ENCODE measurements at places on chromosomes 2 and 18. TPM values are rescaled to one million over a fixed set of nuclear protein-coding genes. Genes with fewer than 3 reads are reported as not detected.
A peak's percentile ranks its signal among the peaks of the same experiment; 100 is the strongest.

MOGAT1 gene
- 1.7 TPM for total RNA-seq

CNDP2 gene
- 311 TPM for total RNA-seq

AMER3 gene
- total RNA-seq = 0.74 TPM

RAB31 gene
- total RNA-seq = 114 TPM

PSMA8 gene
- not detected for total RNA-seq

- no peak overlapping the region for H3K27ac ChIP-seq
- H3K27me3 ChIP-seq = no peaks in the 10 kb centered on the region
- no peak overlapping the region for H3K4me3 ChIP-seq
- no peak for DNase-seq
- H3K36me3 ChIP-seq = peaks cover 8% of the 10 kb centered on the region
Observed at GRCh38 chr2:39338502-39338901, 94.7 kb upstream of the CDKL4 start.

- peak; percentile 56 for DNase-seq
- H3K27me3 ChIP-seq = peaks cover 31% of the 10 kb centered on the region
- no peak within 1 kb of the TSS for H3K27ac ChIP-seq
- no peaks in the 10 kb centered on the region for H3K36me3 ChIP-seq
Observed at GRCh38 chr2:80303909-80304837, at the start of gene LRRTM1. Gene LRRTM1 (minus strand): TSS chr2:80304752. CDS start chr2:80303819, 933 bp downstream.

DNA sequence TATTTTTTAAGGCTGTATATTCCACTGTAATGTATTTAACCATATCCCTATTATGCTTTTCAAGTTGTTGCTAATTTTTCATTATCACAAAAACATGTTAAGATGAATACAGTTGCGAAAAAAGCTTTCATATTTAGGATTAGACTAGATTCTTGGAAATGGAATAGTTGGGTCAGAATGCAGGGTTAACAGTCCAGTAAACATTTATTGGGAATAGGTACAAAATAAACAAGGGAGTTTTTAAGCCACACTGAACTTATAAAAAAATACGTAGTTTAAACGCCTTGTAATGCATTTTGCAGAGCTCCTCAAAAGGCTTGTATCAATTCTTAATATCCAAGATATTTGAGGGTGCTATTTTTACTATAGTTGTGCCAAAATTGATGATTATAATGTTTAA lies 35.6 kb downstream of the RPE start:
- H3K27ac ChIP-seq = no peak overlapping the region
- H3K27me3 ChIP-seq = no peaks in the 10 kb centered on the region
- no peak overlapping the region for H3K4me3 ChIP-seq
- no peaks in the 10 kb centered on the region for H3K36me3 ChIP-seq
- no peak for DNase-seq

DNA sequence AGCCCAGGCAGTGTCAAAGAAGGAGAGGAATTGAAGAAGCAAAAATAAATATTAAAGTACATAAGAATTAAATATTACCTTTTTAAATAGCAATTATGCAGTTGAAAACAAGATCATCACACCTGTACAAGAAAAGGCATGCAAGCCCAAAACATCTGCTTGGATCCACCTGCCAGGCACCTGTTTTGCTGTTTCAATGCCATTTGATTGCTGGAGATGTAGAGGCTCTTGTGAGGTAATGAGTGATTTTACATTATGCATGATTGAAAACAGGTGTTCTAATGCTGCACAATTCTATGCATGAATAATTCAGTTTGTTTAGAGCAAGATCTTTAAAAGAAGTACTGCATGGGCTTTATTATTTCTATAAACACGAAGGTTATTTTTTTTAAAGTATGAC lies 700.6 kb upstream of the ZEB2 start:
- no peak overlapping the region for H3K4me3 ChIP-seq
- no peak for DNase-seq
- no peaks in the 10 kb centered on the region for H3K36me3 ChIP-seq
- H3K27ac ChIP-seq = no peak overlapping the region

DNA sequence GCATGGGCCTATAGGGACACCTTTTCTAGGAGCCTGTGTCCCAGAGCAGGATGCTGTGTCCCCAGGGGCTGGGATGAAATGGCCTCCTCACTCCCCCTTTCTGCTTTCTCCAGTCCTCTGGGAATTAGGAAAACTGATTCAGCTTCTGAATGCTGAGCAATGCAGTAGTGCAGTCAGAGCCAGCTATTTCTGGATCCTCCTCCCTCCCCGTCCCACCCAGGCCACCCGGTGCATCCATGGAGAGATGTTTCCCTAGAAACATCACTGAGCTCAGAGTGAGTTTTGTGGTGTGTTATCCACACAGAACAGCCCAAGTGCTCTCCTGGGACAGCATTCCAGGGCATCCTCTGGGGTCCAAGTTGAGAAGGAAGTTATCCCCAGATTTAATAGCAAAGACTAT lies 125.5 kb downstream of the LOXHD1 start:
- peaks cover 3% of the 10 kb centered on the region for H3K27me3 ChIP-seq
- no peak overlapping the region for H3K27ac ChIP-seq
- no peak for DNase-seq
- no peaks in the 10 kb centered on the region for H3K36me3 ChIP-seq
- no peaks in the 10 kb centered on the region for H3K4me1 ChIP-seq
- no peak overlapping the region for H3K4me3 ChIP-seq

DNA sequence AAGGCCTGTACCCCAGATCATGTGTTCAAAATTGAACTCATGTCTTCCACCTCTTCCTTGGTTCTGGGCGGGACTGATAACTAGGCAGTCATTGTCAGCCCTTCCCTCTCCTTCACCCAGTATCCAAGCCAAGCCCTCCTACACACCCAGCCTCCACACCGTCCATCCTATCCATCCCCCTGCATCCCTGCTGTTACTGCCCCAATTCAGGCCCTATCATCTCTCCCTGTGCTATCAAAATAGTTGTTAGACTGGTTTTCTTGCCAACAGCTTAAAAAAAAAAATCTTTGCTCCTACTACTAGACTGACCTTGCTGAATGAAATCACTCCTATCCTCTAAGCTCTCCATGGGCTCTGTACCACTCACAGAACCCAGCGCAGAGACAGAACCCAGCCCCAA lies 32.8 kb downstream of the TGFA start:
- H3K36me3 ChIP-seq = no peaks in the 10 kb centered on the region
- no peaks in the 10 kb centered on the region for H3K27me3 ChIP-seq
- peaks cover 5% of the 10 kb centered on the region for H3K4me1 ChIP-seq
- no peak overlapping the region for H3K27ac ChIP-seq
- peak; percentile 12 for DNase-seq

DNA sequence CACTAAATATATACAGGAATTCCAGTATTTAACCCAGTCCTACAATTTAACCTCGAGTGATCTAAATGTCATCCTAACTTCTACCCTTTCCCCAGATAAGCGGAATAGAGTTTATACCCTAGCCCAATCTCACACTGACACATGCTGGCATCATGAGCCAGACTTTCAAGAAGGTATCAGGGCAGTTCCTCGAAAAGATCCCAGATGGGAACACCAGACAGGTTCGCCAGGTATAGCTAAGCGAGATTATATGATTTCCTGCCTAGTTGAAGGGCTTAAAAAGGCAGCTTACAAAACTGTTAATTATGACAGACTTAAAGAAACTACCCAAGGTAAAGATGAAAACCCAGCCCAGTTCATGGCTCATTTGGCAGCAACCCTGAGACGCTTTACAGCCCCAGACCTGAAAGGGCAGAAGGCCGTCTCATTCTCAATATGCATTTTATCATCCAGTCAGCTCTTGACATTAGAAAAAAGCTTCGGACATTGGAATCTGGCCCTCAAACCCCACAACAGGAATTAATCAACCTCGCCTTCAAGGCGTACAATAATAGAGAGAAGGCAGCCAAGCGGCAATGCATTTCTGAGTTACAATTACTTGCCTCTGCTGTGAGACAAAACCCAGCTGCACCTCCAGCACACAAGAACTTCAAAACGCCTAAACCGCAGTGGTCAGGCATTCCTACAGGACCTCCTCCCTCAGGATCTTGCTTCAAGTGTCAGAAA lies 668.2 kb upstream of the PKDCC start:
- no peaks in the 10 kb centered on the region for H3K27me3 ChIP-seq
- DNase-seq = peak; percentile 60
- H3K4me3 ChIP-seq = no peak overlapping the region
- H3K4me1 ChIP-seq = peaks cover 5% of the 10 kb centered on the region
- H3K36me3 ChIP-seq = no peaks in the 10 kb centered on the region

- no peaks in the 10 kb centered on the region for H3K27me3 ChIP-seq
- no peak for DNase-seq
- H3K4me1 ChIP-seq = no peaks in the 10 kb centered on the region
- H3K27ac ChIP-seq = no peak overlapping the region
- no peak overlapping the region for H3K4me3 ChIP-seq
Observed at GRCh38 chr2:57570961-57571360, 475.6 kb upstream of the VRK2 start.

DNA sequence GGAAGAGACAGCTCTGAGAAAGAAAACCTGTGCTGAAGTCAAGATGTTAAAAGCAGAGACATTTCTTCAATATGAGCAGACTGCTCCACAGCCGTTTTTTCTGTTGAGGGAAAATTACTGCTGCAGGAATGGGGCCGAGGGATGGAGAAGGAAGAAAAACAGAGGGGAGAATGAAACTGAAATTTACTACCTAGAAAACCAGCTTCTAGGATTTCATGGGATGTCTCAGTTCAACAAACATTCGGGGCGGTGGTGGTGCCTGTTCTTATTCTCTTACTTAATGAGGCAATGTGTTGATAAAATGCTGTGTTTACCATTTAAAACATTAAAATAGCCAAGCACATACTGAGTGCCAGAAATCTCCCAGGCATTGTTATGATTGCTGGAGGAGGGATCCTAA lies 557.1 kb upstream of the MEX3C start:
- H3K36me3 ChIP-seq = no peaks in the 10 kb centered on the region
- no peak overlapping the region for H3K4me3 ChIP-seq
- DNase-seq = no peak
- H3K27ac ChIP-seq = no peak overlapping the region
- no peaks in the 10 kb centered on the region for H3K4me1 ChIP-seq

GRCh38 chr2:180559771-180560170 lies 420.6 kb upstream of the UBE2E3 start:
- peak; percentile 40 for DNase-seq
- H3K4me3 ChIP-seq = no peak overlapping the region
- H3K27ac ChIP-seq = no peak overlapping the region
- H3K36me3 ChIP-seq = no peaks in the 10 kb centered on the region
- H3K4me1 ChIP-seq = no peaks in the 10 kb centered on the region

GRCh38 chr2:25379535-25379934 lies 37.8 kb upstream of the DNMT3A start:
- no peaks in the 10 kb centered on the region for H3K36me3 ChIP-seq
- no peak overlapping the region for H3K4me3 ChIP-seq
- H3K27ac ChIP-seq = no peak overlapping the region
- H3K4me1 ChIP-seq = no peaks in the 10 kb centered on the region

DNA sequence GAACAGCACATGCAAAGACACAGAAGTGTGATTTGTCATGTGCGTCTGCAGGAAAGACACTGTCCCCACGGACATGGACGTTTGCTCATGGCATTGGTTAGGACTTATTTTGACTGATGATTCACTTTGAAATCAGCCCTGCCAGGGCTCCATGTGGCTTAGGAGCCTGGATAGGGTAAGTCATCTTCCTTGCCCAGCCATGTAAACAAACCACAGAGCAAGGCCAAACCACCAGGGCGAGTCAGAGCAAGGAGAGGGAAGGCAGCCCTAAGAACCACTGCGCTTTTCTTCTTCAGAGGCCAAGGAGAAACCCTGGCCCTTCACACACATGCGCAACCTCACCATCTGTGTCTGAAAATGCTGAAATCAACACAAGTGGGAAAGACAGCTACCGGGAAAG lies 88.8 kb downstream of the GFPT1 start:
- no peak for DNase-seq
- no peaks in the 10 kb centered on the region for H3K4me1 ChIP-seq
- H3K36me3 ChIP-seq = no peaks in the 10 kb centered on the region
- no peak overlapping the region for H3K4me3 ChIP-seq

- no peaks in the 10 kb centered on the region for H3K27me3 ChIP-seq
- peak; percentile 64 for DNase-seq
- peak within 1 kb of the TSS; percentile 67 for H3K27ac ChIP-seq
- H3K36me3 ChIP-seq = no peaks in the 10 kb centered on the region
Observed at GRCh38 chr2:187554011-187554703, at the start of gene TFPI. Gene TFPI (minus strand): TSS chr2:187554435. CDS start chr2:187503768, 50,667 bp downstream.

DNA sequence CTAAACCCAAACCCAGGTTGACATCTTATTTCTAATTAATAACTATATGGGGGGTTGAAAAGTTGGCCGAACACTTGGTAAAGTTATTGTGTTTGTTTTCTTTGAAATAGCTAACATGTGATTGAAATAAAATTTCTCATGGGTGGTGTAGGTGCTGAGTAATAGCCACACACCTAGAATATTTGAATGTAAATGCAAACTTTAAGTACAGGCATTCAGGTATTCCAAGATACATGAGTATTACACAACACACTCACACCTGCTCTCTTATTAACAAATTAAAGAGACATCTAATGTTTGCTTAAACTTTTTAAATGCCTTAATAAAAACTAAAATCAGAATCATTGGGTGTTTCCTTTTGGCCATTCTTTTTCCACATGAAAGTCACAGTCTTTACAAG lies 165.5 kb downstream of the EHBP1 start:
- H3K4me3 ChIP-seq = no peak overlapping the region
- DNase-seq = no peak
- no peaks in the 10 kb centered on the region for H3K27me3 ChIP-seq

DNA sequence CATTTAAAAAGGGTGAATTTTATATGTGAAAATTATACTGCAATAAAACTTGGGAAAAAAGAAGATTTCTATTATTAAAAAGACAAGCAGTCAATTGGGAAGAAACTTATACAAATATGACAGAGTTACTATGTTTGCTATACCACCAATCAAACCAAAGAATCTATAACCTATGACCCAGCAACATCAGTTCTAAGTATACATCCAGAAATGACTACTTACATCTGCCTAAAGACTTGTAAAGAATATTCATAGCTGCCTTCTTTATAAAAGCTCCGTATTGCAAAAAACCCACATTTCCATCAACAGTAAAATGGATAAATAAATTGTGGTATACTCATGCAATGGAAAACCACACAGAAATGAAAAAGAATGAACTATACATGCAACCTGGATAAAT lies 32.9 kb upstream of the NABP1 start:
- H3K4me3 ChIP-seq = no peak overlapping the region
- no peaks in the 10 kb centered on the region for H3K36me3 ChIP-seq
- no peak for DNase-seq
- H3K27me3 ChIP-seq = no peaks in the 10 kb centered on the region
- H3K27ac ChIP-seq = no peak overlapping the region
- H3K4me1 ChIP-seq = no peaks in the 10 kb centered on the region

GRCh38 chr2:86160156-86160952 lies 34.9 kb downstream of the IMMT start:
- no peak overlapping the region for H3K4me3 ChIP-seq
- no peak for DNase-seq
- H3K36me3 ChIP-seq = peaks cover 37% of the 10 kb centered on the region

GRCh38 chr2:127177617-127178263 lies 42.4 kb downstream of the CYP27C1 start:
- peaks cover 44% of the 10 kb centered on the region for H3K4me1 ChIP-seq
- H3K27me3 ChIP-seq = no peaks in the 10 kb centered on the region
- no peaks in the 10 kb centered on the region for H3K36me3 ChIP-seq
- DNase-seq = no peak
- H3K27ac ChIP-seq = no peak overlapping the region

Data from lung (tissue), 17 donors.